ENCODE measurements at places on chromosomes 3 and 15.

DNA sequence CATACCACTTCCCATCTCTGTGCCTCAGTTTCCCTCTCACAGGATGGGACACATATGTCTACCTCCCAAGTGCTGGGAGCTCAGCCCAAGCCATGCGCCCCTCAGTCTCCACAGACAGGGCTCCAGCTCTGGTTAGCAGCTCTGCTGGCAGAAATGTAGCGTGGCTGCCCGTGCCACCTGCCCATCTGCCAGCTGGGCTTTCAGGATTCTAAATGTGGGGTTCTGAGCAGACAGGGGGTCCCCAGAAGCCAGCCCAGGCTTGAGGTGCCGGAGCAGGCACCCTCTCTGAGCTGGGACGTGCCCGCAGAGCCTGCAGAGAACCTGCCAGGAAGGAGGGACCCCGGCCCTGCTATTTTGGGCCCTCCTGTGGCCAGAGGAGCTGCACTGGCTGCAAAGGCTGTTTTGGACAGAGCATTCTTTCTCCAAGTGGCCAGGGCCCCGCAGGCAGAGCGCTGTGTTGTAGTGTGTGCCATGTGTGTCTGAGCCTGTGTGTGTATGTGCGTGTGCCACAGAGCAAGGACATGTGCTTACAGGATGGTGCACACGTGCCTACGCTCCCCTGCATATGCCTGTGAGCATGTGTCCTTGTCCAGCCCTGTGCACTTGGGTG, 31.7 kb downstream of the PSTPIP1 start:
- DNase-seq, result no peak

DNA sequence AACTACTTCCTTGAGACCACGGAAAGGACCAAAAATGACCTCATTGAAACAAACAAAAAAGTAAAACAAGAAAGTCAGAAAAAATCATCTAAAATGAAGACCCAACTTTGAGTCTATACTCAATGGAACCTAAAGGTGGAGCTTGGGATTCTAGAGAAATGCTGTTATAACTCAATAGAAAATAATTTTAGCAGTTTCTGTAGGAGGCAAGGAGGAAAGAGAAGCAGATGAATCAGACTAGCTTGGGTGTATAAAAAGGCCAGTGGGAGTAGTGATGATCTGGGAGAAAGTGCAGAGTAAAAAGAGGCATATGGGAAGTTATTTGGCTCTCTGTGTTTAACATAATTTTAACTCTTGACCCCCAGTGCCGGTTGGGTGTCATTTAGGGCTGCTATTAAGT, 94.4 kb downstream of the TMCO5A start:
- DNase-seq, result no peak

GRCh38 chr15:91936182-91936775, 82.8 kb downstream of the SLCO3A1 start:
- no peak for DNase-seq

DNA sequence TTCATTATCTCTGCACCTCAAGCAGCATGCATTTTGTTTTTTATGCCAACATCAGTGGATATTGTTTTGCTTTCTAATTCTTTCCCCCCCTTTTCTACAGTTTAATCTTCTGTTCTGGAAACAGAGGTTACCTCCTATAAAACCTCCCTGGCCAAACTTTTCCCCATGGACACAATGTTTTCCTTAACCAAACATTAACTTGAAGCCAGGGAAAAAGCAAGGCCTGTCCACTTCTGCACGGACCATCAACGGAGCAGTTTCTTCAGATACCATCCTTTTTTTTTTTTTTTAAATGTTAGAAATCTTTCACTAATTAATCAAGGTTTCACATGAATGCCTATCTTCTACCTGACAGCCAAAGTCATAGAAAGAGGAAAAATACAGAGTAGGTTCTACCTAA, 127.0 kb downstream of the ADAMTS9 start:
- DNase-seq, result no peak

DNA sequence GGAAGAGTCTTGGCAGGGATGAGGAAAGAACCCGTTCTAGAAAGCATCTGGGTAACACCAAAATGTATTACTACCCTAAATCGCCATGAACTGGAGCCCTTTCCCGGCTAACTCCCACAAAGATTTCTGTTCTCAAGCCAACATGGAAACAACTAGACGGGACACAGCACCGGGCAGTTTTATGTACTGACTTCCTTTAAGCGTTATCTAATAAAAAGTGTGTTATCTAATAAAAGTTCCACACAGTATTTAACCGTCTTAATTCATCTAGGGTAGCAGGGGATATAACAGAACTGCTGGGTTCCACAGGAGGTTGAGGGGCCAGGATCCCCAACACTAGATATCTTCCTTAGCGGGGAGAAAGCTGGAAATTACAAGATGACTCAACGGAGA, 347 bp upstream of the C3orf62 start:
- no peak for DNase-seq

DNA sequence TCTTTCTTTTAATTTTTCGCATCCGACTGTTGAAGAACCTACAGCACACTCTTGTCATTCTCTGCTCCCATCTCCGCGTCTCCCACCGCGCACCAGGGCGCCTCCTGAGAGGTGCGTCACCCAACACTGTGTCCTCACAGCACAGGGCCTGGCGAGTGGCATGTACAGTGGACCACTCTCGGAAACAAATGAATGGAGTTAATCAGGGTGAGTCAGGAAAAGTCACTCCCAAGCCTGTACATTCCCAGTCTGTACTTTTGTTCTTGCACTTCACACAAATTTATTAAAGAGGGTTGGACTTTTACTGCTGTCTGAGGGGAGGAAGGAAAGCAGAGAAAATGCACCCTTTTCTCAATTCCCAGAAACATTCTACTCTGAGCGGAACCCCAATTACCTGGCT, 625 bp downstream of the COL6A6 start:
- peak; percentile 38 for DNase-seq

DNA sequence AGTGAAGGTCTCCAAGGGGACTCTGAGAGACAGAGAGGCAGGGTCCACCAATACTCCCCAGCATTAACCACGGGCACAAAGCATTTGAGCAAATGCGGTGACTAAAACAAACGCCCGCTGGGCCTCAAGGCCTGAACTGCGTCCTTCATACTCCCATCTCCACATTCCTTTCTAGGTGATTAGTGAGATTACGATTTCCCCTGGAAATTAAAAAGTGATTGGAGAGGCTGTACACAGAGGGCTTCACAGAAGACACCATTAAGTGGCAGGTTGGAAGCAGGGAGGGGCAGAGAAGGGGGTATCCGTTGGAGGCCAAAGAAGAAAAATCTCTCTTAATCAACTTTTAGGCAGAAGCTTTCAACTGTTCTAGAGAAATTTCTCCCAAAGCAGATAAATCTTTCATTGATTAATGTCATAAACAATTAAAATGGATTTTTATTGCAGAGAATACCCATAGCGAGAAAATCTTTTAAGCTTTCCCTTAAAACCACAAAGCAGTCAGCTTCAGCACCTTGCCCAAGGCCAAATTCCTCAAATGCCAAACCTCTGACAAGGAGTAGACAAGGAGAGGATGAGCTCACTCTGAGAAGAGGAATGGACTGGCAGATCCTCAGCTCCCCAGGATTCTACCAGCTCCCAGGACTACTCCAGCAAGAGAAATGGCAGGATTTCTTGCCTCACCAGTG, 38.2 kb downstream of the MB21D2 start:
- no peak for DNase-seq

GRCh38 chr3:150811984-150812383, 49.0 kb upstream of the SIAH2 start:
- no peak for DNase-seq

GRCh38 chr3:23192816-23193215, 10.3 kb upstream of the UBE2E2 start:
- no peak for DNase-seq

DNA sequence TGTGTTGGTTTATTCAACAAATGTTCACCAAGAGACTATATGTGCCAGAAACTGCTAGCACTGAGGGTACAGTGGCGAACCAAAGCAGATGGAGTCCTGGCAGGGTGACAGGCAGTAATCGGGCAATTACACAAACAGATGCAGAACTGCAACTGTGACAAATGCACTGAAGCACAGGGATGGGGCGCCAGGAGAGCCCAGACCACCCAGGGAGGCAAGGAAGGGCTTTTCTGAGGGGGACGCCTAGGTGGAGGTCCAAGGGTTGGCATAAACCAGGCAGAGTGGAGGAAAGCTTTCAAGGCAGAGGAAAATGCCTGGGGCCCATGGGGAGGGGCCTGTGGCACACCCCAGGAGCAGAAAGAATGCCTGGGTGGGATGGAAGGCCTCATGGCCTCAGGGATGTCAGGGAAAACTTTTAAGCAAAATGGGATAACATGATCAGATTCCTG, 5.5 kb downstream of the DIS3L start:
- DNase-seq, result peak; percentile 45

DNA sequence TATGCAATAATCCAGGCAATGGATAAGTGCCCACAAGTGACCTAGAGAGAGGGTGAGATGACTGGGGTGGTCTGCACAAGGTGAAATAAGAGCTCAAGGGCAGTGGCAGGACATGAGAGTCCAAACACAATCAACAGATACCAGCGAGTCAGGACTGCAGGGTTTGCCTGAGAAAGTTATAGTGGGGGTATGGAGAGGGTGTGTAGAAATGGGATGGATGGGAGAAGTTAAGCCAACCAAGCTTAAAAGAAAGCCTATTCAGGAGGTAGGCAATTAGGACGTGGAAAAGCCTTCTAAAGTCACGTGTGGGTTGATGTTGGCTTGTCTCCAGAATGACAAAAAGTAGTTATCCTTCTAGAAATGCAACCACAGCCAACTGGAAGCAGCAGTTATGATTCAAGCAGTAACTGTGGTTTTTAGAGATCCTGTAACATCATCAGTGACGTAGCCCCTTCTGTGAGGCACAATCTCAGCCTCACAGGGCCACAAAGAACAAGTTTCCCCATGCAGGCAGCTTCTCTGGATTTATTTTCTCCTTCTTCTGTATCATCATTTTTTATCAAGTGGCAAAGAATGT, 56.1 kb downstream of the FAM174B start:
- no peak for DNase-seq

- DNase-seq, result peak; percentile 38
Measured at GRCh38 chr15:60591496-60592370, 112.8 kb upstream of the ICE2 start.

- DNase-seq, result no peak
Measured at GRCh38 chr15:31296646-31297574, 29.7 kb upstream of the KLF13 start.

DNA sequence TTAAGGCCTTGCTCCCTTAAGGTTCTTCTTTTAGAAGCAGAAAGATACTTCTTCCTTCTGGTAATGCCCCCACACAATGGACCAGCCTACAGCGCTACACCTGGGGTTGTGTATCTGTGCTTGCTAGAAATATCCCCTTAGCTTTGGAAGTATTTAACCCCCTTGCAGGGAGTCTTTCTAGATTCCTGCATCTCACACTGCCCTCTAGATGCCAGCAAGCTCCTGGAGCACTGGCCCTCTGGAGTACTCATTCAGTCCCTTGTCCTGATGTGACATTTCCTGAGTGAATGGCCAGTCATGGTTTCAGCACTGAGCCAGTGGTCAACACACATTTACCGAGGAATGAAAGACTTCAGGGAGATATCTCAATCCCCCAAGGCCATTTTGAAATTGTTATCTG, 30.4 kb upstream of the RBP2 start:
- no peak for DNase-seq

GRCh38 chr15:33425142-33425541, 114.4 kb downstream of the RYR3 start:
- DNase-seq, result peak; percentile 7

DNA sequence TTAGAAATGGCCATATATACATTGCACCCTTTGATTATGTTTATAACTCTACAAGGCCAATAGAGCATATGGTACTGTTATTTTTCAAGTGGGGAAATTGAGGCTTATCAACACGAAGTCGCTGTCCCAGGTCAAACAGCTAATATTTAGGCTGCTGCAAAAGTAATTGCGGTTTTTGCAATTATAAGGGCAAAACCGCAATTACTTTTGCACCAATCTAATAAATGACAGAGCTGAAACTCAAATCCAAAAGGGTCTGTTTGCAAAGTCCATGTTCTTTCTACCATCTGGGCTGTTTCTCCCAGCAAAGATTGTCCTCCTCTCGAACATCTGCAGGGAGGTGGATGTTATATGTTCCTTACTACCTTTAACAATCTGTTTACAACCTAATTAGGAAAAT, 147.2 kb downstream of the CADPS start:
- no peak for DNase-seq

- DNase-seq, result no peak
Measured at GRCh38 chr15:63372018-63372705, 9.5 kb downstream of the CA12 start.

DNA sequence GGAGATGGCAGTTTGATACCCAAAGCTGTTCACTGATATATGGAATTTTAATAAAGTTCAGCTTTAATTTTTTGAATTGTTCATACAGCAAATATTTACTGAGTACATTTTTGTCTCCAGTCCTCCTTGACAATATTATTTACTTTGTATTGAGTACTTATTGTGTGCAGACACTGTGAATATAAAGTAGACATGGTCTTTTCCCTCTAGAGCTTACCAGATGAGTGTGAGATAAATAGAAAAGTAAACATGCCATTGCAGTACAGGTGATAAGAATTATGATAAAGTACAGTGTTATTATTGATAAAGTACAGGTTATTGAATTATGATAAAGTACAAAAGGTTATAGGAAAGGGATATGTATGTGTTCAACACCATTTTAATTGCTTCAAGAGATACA, 2.1 kb downstream of the UBA5 start:
- DNase-seq, result no peak

DNA sequence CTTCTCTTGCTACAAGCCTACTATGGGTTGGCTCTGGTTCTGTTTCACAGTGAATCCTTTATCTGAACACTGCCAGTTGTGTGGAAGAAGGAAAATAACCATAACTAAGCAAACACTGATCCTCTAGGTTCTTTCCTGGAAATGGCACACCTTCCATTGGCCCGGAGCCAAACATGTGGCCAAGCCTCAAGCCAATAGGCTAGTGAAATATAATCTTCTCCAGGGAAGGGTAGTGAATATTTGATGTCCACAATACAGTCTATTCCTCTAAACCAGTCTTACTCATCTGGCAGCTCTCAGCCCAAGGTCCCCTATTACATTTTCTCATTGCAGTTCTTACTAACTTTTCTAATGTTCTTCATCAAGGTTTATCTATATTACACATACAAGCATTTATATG, 921.3 kb downstream of the TUSC7 start:
- DNase-seq, result no peak

Measured in hindlimb muscle (tissue), 1 donor.